ENCODE measurements at places on chromosomes 4 and X.

DNA sequence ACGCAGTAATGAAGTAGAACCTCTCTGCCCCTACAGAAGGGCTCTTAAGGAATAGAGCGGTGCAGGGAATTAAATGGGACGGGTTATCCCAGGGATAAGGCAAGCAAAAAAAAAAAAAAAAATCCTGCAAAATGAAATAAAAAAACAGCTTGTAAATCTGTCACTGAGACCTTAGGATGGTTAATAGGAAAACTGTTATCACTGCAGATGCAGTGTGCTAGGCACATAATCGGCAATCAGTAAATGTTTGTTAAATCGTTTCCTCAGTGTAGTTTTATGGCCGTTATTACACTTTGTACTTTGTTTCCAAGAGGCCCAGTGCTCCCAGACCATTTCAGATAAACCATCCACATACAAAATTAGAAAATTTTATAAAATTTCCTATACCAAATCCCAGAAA, 1.0 kb downstream of the HNRNPH2 start:
- no peak for DNase-seq

GRCh38 chr4:126843492-126844067, 789.2 kb upstream of the INTU start:
- no peak for DNase-seq

- no peak for DNase-seq
Measured at GRCh38 chr4:169270810-169271691, at the start of gene SH3RF1. Gene SH3RF1, minus strand, starts transcription at chr4:169270956. Its CDS starts 1,744 bp downstream, at chr4:169269212.

- DNase-seq, result no peak
Measured at GRCh38 chr4:46491455-46491854, 101.5 kb upstream of the GABRA2 start.

- no peak for DNase-seq
Measured at GRCh38 chr4:70449220-70449619, 22.8 kb upstream of the MUC7 start.
